ENCODE measurements at places on chromosomes 7 and 10.
A peak's percentile ranks its signal among the peaks of the same experiment; 100 is the strongest.

- DNase-seq, result no peak
These were observed 39.5 kb downstream of the XRCC2 start for GRCh38 chr7:152636441-152636840.

GRCh38 chr7:129764247-129765084 is 152.9 kb downstream of the NRF1 start:
- DNase-seq, result no peak

DNA sequence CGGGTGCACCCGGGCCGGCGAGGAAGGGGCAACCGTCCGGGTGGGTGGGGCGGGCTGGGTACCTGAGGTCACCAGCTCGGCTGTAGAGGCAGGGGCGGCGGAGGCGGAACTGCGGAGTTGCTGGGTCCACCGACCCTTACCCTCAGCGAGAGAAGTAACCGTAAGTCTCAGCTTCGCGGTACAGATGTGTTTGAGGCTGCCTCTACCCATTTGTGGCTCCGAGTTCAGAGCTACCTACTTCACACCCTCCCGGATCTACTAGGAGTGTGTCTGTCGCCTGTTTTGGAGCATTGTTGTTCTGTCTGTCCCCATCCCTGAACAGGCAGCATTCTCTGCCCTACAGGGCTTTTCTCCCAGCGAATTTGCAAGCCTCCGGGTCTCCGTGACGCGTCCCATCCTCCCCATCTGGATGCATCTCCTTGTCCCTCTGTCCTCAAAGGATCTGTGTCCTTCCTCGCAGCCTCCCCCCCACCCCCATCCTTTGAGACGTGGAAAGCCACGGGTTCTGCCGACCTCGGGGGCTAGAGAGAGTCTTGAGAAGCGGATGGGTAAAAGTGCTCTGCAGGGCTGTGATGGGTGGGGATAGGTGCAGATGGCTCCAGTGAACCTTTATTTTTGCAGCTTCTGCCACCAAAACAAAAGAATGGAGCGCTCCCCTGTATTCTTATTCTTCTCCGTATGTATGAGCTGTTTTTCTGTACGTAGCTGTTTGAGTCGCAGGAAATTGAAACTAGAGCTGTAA is 757 bp downstream of the ANKIB1 start:
- peak; percentile 14 for DNase-seq

DNA sequence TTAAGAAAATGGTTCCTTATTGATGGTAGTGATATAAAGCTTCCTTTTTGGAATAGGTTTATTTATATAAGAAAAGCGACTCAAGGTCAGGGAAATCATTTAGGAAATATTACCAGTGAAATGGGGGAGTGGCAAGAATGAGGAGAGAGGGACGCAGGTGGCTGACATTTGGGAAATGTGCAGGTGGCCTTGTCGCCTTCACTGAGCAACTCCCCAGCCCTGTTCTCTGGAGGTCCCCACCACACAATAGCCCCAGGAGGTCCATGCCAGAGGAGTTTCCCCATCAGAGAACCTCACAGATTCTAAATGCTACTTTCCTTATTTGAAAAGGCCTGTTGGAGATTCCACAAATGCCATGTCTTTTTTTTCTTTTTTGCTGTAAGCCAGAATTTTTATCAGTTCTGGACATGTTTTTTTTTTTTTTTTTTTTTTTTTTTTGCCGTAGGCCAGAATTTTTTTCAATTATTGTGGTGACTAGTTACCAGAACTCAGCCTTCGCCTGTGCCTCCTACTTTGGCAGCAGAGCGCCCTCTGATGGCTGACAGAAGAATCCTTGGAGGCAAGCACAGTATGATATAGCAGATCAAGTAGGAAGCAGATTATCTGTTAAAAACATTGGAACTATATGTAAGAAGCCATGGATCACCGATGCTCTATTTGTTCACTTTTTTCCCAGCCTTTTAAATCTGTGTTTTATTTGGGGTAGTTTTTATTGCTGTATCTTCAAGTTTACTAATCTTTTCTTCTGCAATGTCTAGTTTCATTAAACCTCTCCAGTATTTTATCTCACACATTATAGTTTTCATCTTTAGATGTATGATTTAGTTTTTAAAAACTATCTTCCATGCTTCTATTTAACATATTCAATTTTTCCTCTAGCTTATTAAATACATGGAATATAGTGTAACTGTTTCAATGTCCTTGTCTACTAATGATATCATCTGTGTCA is 18.6 kb downstream of the OPALIN start:
- no peak for DNase-seq

DNA sequence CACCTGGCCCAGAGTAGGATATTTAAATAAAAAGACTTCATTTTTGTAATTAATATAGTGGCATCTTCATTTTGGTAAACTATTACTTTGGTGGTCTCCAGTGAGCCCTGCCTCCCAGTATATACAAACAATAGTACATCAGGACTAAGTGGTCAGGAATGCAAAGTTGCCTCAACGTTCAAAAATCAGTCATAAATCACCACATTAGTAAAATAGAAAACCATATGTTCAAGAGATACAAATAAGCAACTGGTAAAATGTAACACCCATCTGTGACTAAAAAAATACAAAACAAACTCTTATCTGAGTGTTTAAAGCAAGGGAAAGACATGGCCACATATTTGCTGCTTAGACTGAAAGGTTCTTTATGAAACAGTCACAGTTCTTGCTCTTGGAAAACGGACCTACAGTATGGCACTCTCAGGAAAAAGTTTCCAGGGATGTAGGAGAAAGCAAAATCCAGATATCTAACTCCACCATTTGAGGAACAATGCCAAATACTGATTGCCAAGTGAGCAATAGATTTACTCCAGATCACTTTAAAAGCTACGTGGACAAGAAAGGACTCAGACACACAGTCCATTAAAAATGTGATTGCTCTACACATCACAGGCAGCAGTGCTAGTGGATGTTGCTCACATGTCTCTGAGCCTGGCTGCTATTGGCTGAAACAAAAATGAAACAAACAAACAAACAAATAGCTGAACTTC is 15.1 kb upstream of the RHOBTB1 start:
- DNase-seq, result no peak

GRCh38 chr7:33798686-33799325 is 106.5 kb upstream of the BMPER start:
- DNase-seq, result no peak

DNA sequence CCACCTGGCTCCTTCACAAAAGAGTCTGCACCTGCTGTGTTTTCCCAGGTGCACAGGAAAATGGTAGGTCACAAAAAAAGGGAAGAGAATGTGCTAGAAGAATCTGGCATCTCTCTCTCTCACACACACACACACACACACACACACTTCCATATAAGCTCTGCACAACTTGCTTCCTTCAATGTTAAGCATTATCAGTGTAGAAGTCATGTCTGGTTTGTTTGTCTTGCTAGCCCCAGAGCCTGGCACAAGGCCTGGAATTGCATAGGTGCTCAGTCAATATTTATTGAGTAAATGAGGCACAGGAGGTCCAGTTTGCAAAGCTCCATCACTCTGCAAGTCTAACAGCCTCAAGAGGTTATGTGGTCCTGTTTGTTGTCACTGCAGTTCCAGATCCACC is 867.3 kb upstream of the AUTS2 start:
- DNase-seq, result peak; percentile 89

DNA sequence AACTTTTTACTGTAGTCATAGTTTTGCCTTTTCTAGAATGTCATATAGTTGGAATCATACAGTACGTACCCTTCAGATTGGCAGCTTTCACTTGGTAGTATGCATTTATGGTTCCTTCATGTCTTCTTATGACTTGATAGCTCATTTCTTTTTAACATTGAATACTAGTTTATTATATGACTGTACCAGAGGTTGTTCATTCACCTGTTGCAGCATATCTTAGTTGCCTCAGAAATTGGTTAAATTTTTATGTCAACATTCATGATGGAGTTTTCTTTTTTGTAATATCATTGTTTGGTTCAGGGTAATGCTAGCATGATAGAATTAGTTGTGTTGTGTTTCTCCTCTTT is 94.8 kb upstream of the CDK13 start:
- DNase-seq, result no peak
